Suppressor macrophage treated with lipopolysaccharide for 4 hours (primary cell): ENCODE measurements at places on chromosomes 3 and 15.

DNA sequence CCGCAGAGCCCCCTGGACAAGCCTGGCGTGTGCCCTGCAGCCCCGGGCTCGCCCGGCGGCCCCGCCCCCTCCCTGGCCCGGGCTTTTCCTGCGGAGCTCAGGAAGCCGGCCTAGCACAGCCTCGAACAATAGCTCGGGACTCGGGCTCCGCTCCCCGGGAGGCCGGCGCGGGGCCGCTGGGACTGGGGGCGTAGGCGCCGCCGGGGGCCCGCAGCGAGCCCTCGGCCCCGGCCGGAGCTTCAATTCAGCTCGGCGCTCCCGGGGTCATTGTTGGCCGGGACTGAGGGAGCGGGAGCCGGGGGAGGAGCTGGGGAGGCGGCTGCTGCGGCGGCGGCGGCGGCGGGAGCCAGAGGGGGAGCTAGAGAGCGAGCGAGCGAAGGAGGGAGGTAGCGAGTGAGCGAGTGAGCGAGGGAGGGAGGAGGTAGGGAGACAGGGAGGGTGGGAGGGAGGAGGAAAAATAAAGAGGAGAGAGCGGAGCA lies 41.0 kb upstream of the ROPN1 start:
- peak; percentile 77 for DNase-seq

DNA sequence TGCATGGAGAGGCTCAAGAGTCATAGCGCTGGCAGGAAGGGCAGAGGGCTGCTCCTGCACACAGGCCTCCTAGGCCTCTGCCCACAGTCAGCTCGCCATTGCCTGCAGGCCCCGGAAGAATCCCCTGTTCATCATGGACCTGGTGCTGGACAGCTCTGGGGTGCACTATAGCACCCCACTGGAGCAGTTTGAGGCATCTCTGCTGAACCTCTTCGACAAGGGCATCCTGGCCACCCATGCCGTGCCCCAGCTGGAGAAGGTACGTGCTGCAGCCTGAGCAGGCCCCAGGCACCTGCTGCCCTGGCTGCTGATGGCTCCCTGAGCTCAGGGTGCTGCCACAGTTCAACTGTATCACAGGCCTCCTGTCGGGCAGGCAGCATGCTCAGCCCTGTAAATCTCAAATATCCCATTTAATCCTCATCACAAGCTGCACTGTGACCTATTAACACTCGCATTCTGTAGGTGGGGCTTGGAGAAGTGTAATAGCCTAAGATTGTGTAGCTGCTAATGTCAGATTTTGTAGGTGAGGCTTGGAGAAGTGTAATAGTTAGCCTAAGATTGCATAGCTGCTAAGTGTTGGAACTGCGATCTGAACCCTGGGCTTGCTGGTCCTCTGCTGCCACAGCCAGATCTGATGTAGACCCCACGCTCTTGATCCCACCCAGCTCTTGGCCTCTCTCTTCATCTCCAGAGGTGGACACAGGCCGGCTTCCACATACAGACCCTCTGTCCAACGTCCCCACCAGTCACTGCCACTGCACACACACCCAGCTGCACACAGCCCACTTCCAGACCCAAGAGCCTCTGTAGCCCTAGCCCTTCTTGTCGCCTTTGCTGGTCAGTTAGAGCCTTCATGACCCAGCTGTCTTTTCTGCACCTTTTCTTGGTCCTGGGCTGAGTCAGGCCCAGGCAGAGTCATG lies 31.9 kb downstream of the DNAH1 start:
- DNase-seq: no peak

- no peak for DNase-seq
These were observed 524.9 kb downstream of the RBMS3 start for GRCh38 chr3:29805757-29806156.

DNA sequence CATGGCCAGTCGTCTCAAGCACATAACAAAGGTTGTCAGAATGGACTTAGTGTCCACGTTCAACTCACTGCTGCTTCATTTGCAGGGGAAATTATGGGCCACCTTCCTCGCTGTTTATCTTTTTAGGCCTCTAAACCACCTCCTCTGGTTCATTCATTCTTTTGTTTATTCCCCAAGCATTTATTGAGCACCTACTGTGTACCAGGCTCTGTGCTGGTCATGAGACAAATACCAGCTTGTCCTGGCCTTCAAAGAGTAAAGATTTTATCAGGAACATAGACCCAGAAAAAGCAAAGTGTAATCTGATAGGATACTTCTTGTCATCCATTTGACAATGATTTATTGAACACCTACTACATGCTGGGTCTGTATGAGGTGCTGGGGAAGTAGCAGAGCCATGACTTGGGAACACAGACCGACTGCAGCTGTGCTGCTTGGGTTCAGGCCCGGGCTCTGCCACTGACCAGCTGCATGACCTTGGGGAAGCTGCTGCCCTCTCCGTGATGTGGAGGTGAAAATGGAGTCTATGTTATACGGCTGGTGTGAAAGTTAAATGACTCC lies 63.4 kb upstream of the SLC6A6 start:
- no peak for DNase-seq

GRCh38 chr3:73143821-73144237 lies 82.4 kb downstream of the EBLN2 start:
- no peak for DNase-seq

DNA sequence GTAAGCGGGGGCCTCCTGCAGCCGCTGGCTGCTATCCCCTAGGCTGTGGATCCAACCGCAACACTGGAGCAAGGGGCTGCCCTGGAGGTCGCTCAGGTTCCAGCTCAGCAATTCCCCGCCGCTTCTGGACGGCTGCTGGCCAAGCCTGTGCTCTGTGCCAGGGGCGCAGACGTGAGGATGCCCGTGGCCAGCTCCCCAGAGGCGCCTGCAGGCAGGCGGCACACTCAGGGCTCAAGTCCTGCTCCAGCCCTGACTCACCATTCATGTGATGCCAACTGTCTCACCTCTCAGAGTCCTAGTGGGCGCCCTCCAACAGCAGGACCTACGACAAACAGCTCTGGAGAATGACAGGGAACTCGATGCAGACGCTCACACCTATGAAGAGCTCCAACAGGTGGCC lies 31.6 kb downstream of the KLHL25 start:
- no peak for DNase-seq

GRCh38 chr3:12178091-12178820 lies 19.5 kb upstream of the TIMP4 start:
- peak; percentile 36 for DNase-seq

GRCh38 chr3:172546628-172547214 lies 23.5 kb upstream of the TNFSF10 start:
- DNase-seq: peak; percentile 86

- DNase-seq: no peak
These were observed 47.6 kb downstream of the SHOX2 start for GRCh38 chr3:158058495-158059130.

- DNase-seq: no peak
These were observed 1.2 kb upstream of the SLC22A13 start for GRCh38 chr3:38264353-38264771.

DNA sequence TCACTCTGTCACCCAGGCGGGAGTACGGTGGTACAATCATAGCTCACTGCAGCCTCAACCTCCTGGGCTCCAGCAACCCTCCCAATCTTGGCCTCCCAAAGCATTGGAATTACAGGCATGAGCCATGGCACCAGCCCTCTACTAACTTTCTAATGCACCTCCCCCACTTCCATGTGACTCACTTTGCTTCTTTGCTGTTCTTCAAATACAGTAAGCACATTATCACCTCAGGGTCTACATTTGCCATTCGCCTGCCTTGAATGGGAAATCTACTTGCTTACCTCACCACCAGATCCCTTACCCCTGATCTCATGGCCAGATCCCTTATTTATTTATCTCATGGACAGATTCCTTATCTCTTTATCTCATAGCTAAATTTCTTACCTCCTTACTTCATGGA lies 235.3 kb downstream of the KCNMB2 start:
- no peak for DNase-seq

DNA sequence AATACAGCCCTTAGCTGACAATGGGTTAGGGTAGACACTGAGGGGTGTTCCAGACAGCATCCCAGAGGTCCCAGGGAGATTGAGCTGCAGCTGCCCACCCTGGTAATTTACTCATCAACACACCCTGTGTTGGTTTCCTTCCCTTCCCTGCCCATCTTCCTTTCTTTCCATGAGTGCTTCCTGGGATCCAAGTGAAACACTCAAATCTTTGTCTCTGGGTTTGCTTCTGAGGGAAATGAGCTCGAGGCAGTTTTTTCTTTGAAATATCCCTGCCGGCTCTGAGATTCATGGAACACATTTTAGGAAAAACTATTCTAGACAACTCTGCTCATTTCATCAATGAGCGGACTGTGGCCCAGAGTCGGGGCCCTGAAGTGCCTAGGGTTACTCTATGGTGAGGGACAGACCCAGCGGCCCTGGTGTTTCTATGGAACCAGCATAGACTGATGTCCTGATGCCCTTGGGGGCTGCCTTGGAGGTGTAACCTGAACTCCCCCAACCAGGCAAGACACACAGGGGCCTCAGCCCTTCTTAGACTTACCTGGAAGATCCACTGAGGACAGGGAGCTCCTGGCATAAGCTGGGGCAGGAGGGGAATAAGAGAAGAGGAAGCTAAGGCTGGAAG lies 14.9 kb upstream of the CSRNP1 start:
- DNase-seq: no peak

- DNase-seq: peak; percentile 69
These were observed 62.7 kb upstream of the ZNF148 start for GRCh38 chr3:125437631-125438435.

DNA sequence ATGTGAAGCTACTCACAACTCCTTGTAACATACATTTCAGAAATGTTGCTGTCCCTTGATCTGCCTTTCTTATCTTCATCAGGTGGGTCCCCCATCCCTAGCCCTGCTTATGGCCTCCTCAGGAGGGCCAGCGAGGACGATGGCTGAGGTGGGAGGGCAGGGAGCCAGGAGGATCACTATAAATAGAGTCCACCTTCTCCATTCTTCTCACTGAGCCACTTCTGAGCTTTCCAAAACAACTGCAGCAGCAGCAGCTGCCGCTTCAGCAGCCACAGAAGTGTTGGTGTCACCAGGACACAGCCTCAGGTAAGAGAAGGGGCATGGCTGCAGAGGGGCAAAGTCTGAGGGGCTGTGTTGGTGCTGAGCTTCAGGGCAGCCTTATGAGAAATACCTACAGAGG lies 53.5 kb downstream of the ANAPC13 start:
- no peak for DNase-seq

- no peak for DNase-seq
These were observed 149.8 kb downstream of the ZNF385D start for GRCh38 chr3:21601178-21601577.

DNA sequence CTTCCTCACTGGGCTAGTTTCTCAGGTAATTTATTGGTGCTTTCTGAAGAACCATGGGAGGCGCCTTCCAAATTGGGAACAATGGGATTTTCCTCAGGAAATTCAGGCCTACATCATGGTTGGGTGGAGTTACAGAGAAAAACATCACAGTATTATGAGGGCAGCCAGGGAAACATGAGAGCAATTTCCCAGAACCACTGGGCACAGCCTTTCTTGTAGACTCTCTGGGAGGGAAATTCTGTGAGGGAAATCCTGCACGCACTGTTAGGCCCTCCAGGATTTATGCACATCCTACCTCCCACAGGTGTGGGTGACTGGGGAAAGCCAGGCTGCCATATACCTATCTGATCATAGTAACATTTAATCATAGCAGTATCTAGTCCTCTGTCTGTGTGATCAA lies 13.2 kb downstream of the POPDC2 start:
- DNase-seq: no peak

DNA sequence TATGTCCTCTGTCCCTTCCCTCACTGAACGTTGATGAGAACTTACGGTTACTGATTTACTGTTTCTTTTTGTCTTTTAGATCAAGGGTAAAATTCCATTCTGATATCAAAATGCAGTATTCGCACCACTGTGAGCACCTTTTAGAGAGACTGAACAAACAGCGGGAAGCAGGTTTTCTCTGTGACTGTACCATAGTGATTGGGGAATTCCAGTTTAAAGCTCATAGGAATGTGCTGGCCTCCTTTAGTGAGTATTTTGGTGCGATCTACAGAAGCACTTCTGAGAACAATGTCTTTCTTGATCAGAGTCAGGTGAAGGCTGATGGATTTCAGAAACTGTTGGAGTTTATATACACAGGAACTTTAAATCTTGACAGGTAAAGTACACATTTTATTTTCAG lies 990 bp downstream of the MYNN start:
- no peak for DNase-seq

- no peak for DNase-seq
These were observed 307.3 kb downstream of the ZIC4 start for GRCh38 chr3:147099076-147099475.

DNA sequence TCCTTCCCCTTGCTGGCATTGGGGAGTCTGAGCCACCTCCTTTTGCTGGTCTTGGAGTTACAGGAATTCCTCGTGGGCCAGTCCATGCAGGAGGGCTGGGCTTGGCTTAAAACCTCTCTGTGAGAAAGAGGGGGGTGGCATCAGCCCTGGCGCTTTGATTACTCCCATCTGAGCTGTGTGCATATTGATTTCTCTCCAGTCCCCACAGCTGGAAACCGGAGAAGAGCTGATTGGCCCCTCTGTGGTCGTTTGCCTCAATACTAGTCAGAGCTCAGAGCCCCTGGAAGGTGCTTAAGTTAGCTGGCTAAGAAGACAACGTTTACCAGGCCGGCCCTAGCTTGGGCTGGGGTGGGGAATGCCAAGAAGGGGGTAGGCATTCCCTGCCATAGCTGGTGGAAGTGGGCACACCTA lies 4.0 kb upstream of the RASGRF1 start:
- DNase-seq: no peak

- no peak for DNase-seq
These were observed 346.0 kb downstream of the NLGN1 start for GRCh38 chr3:173743516-173743915.

- DNase-seq: no peak
These were observed 1322.7 kb upstream of the ALCAM start for GRCh38 chr3:104044002-104044401.

DNA sequence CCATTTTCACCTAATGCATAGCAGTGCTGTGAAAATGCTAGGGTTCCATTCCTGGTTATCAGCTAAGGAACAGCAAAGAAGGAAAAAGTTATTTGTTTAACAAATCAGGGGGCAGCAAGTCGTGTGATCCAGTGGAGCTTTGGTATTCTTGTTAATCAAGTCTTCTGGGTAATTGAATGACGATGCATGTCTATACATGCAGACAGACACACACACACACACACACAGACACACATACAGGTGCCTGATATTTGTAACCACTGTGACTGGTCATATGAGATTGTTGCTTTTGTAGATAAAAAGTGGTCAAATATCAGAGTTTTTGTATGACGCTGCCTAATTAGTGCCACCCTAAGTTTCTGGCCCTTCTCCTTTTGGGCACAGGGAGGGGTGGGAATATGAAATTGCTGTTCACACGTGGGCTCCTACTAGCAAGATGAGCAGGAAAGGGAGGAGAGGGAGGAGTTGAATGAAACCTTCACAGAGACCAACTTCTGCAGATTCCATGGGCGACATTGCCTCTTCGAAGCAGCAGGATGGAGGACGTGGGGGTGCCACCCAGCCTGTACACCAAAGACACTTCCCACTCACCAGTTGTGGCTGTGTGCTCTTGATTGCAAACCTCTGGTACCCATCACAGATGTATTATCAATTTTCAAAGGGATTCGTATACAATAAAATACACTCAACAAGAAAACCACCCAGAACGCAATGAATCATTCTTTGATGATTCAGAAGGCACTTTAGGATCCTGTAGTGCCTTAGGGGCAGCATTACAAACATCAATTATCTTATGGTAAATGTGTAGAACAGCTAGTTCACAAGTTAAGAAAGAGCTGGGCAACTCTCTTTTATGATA lies 281.9 kb upstream of the ICE2 start:
- no peak for DNase-seq

GRCh38 chr3:9622438-9622837 lies 26.9 kb upstream of the MTMR14 start:
- DNase-seq: no peak
